K562 (cell line): ENCODE measurements at places on chromosomes 11 and 22. TPM values are rescaled to one million over a fixed set of nuclear protein-coding genes. Genes with fewer than 3 reads are reported as not detected.

DNA sequence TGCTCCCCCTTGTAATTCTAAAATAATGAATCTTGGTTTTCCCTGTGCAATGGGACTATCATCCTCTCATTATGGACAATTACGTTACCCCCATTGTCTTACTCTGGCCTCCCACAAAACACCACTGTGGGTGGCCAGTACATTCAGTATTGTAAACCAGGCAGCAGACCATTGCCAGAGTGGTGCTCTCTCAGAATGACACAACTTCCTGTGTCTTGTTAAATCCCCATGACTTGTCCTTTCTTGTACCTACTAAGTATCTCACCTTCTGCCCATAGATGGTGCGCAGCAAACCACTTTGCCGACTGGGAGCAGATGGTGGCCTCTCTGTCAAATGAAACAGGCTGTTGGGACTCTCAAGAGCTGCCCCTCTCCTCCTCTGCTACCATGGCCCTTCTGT is 287.1 kb upstream of the RAG2 start:
- DNase-seq = no peak

GRCh38 chr11:39542460-39542859 is 1917.0 kb downstream of the LRRC4C start:
- DNase-seq = no peak

DNA sequence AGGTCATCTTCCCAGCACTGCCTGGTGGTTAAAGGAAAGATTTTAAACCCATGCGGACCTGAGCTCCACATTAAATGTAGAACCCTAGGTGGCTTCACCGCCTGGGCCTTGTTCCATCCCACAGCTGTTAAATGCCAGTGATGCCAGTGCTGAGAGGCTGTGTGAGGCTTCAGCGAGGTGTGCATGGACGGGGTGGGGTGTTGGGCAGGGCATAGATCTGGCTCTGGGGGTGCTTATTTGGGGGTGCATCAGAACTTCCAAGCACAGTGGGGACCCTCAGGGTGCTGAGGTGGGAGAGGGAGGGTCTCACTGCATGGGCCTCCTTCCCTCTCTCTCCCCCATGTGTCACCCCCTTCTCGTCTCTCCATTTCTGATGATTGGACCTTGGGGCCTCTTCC is 90.1 kb upstream of the B3GAT1 start:
- DNase-seq = no peak

- DNase-seq = no peak
Observed at GRCh38 chr11:7642747-7643146, 30.6 kb downstream of the CYB5R2 start.

DNA sequence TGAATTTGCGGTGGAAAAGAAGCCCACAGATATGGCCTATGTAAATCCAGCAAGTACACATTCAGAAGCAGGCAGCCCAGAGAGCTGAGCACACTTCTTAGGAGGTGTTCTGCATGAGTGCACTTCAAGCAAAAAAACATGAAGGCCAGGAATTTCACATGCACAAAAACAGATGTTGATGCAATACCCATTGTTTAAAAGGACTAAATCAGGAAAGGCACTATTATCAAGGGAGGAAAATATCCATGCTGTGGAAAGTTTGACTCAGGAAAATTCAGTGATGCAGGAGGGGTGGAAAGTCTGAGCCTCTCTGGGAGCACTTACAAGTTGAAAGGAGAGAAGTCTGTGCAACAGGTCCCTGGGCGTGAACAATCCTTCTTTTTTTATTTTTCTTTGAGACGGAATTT is 15.8 kb upstream of the CARS1 start:
- DNase-seq = no peak

GRCh38 chr11:5210376-5210885 is 9.9 kb upstream of the OR51V1 start:
- DNase-seq = no peak

SMIM35 gene
- not detected in 2 replicates for polyA plus RNA-seq

DBX1 gene
- not detected in 2 replicates for polyA plus RNA-seq

SPI1 gene
- polyA plus RNA-seq = 16.2 and 21.9 TPM in 2 replicates

TMEM126B gene
- polyA plus RNA-seq = 161 and 164 TPM in 2 replicates

OR52E8 gene
- polyA plus RNA-seq = not detected in 2 replicates

MUC6 gene
- polyA plus RNA-seq = 0.01 TPM in 1 of 2 replicates, not detected in the other
